ENCODE measurements at places on chromosomes 2 and 18.
A peak's percentile ranks its signal among the peaks of the same experiment; 100 is the strongest.

DNA sequence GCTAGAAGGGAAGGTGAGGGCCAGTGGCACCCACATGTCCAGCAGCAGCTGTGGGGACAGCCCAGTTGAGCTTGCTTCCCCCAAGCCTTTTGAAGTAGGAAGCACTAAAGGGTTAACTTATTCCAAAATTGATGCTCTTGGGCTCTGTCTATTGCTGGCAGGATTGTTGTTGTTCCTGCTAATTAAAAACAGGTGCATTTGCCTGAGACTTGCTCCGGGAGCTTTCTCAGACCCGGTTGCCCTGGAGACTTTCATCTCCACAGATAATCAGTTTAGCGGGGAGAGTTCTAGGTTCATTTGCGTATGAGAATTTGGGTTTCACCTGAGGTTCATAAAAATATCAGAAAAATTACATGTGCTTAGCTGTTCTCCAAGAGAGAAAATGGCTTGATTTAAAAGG is 277.3 kb downstream of the LRATD1 start:
- DNase-seq: no peak

DNA sequence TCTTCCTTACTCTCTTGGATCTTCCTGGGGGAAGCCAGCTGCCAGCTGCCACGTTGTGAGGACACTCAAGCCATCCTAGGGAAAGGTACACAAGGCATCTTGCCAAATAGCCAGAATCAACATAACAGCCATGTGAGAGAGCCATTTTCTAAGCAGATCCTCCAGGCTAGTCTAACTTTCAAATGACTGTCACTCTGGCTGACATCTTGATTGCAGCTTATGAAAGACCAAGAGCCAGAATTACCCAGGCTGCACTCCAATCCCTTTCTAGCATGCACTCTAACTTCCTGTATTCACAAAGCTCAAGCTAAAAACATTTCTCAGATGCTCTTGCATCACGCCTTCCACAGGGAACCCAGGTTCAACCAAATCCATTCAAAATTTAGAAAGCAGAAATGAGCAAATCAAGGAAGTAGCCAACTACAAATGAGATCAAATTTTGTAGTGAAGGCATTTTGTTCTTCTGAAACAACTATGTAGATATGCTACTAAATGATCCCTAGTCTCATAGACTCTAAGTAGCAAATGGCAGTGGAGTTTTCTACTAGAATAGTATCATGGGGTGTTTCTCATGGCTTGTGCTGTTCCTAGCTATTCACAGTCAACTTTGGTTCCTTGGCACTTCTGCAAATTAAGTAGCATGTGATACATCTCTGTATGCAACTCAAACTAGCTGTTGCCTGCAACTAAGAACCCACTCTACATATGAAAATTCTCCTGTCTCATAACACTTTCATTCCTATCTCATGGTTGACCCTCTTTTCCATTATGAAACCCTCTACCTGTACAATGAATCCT is 281.9 kb downstream of the ZEB2 start:
- DNase-seq: peak; percentile 48

- DNase-seq: no peak
These were observed 6.9 kb downstream of the PRKD3 start for GRCh38 chr2:37317746-37318145.

- no peak for DNase-seq
These were observed 84.8 kb downstream of the ACTR3 start for GRCh38 chr2:113974727-113975126.

- DNase-seq: peak; percentile 91
These were observed 57.0 kb upstream of the NOL4 start for GRCh38 chr18:34281722-34282121.

DNA sequence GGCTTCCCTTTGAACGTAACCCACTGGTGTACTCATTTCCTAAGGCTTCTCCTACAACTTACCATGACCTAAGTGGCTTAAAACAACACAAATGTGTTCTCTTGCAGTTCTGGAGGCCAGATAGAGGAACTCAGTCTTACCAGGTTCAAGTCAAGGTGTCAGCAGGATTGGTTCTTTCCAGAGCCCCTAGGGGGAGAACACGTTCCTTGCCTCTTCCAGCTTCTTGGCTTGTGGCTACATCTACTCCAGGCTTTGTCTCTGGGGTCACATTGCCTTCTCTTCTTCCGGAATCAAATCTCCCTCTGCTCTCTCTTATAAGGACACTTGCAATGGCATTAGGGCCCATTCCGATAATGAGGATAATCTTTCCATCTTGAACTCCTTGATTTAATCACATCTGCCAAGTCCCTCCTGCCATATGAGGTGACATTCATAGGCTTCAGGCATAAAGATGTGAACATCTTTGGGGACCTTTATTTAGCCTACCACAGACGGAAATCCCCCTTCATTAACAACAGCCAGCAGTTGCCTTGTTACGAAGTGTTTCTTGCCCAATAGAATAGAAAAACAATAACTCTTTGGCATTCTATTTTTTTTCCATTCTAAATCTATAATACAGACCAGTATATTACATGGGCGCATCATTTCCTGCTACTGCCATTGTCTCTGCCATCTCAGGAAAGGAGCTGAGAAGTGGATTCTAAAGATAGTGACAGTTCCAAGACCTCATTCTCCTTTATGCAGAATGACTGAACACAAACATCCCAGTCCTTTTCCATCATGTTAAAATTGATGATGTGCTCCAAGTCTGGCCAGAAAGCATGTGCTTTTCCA is 362.0 kb downstream of the ZNF521 start:
- DNase-seq: no peak

DNA sequence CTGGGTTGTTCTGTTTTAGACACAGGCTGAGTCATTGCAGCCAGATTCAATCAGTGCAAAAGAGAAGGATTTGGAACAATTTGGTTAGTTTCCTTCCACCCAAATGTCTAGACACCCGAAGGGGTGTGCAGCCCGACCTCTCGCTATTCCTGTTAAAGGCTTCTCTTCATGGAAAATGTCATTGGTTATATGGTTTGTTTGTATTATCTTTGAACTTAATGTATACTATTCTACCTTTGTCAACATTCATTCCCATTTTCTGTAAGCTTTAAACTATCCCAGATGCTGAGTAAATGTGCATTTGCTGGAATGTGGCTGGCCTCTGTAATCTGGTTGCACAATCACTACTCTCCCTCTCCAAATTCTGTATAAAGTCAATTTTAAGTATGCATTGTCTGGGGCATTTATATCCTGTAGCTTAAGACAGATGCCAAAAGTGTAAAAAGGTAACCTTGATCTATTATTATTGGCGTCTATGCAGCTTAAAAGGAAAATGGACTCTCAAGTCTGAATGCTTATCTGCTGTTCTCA is 80.4 kb upstream of the RND3 start:
- DNase-seq: no peak

GRCh38 chr2:9762164-9762563 is 81.1 kb upstream of the TAF1B start:
- no peak for DNase-seq

GRCh38 chr2:61926531-61927477 is 21.3 kb downstream of the COMMD1 start:
- no peak for DNase-seq

DNA sequence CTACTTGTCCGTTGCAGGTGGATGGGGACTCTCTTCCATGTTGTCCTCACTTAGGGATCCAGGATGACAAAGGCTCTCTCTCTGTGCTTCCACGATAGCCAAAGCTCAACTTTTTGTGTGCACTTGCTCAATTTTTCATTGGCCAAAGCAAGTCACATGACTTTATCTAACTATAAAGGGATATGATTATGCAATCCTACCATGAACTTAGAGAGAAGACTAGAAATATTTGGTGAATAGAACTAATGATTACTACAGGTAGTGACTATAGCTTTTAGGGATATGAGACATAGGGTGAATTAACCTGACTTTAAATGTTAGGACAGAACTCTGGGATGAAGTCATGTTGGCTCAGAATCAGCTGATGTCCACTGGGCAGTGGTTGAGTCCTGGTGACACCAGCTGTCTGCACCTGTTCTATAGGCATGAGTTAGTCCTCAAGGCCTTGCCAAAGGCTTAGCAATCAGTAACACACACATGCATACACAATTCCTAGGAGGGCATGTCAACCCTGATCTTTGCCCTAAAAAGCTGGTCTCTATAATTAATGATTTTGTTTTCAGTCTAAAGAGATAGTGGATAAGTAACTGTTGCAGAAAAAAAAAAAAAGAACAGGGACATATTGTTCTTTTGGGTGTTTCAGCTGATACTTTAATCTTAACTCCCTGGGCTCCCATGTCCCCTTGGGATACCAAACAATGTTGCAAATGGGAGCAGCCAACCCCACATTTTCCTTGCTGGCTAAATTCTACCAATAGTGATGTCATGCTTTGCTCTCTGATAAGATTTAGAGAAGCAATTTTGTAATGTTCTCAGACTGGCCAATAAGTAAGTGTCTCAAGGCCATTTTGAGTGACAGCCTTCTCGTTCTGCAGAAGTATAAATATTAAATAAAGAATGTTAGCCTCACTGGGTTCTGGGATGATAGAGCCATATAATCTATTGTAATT is 12.5 kb upstream of the HK2 start:
- DNase-seq: no peak

- DNase-seq: no peak
These were observed 86.8 kb upstream of the SP3 start for GRCh38 chr2:174051741-174052583.

- no peak for DNase-seq
These were observed 47.1 kb downstream of the ZNF532 start for GRCh38 chr18:58911766-58912165.

DNA sequence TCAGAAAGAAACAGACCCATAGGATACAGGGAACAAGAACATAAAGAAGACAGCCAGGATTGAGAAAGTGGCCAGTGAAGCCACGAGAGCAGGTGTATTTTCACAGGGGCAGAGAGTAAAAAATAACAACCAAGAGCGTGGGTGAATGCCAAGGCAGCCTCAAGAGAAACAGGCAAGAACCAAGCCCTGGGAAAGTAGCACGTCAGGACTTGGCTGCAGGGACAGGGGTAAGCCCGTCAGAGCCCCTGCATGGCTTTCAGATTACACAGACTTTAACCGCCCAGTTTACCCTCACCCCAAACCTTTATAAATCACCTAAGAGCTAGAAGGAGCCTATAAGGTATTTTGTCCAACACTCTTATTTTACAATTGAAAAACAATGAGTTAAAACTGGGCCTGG is 43.7 kb downstream of the ARL4C start:
- DNase-seq: no peak

DNA sequence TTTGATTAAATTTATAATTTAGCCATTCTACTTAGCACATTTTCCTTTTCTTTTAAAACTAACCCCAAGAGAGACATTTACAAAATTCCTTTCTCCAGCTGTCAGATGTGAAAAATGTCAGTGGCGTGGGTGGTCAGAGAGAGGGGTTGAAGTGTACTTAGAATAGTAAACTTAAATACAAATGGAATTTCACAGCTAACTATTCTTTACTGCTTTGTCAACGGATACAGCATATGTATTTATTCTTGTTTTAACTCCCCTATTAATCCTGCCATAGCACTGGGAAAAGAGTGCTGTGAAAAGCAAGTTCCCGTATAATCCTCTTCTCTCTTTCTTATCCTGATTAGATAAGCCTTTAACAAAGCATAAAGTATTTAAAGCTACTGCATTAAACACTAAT is 191.4 kb upstream of the CHAC2 start:
- no peak for DNase-seq

GRCh38 chr2:101251844-101252407 is 760 bp upstream of the CNOT11 start:
- peak; percentile 31 for DNase-seq

DNA sequence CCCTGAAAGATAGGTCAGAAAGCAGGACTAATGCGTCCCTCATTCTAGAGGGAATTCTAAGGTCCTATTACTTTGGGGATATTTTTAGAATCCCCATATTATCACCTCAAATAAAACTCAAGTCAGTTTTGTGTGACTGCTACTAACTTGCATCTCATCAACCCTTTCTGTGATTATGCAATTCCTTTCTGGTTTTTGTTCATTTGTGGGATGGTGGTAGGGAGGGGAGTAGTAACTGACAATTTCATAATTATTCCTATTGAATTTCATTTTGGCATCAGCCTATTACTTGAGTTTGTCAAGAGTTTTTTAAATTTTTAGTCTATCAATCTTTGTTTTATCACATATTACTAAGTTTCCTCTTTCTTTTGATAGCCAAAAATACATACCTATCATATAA is 28.4 kb upstream of the TANK start:
- DNase-seq: no peak

DNA sequence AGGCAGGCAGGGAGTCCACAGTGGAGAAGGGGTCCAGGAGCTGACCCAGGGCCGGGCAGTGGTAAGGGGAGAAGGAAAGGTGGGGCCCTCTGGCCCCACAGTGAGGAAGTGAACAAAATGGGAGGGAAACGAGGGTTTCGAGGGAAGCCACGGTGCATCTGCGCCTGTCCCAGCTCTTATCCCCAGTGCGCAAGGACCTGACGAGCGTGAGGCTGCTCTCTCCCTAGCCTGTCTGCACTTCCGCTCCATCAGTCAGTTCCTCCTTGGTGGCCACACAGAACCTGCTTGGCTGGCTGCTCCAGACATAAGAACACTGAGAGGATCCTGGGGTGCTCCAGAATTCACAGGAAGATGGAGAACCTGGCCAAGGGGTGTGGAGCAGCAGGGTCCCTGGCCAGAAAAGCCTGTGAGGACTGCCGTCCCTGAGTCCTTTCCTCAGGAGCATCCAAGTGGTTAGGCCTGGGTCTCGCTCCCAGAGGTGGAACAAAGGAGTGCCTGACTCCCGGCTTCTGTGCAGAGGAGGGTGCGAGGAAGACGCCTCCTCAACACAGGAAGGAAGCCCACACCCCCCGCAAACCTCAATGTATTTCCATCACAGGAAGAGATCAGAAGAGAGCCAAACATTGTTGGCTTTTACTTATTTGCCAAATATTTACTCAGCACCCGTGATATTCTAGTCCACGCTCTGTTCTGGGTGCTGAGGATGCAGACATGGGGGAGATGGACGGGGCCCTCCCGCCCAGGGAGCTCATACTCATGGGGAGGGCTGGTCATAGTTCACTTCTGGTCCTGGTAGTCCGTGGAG is 43.7 kb upstream of the SEMA4C start:
- DNase-seq: no peak

GRCh38 chr2:7018767-7019166 is 101.6 kb downstream of the RNF144A start:
- DNase-seq: no peak

DNA sequence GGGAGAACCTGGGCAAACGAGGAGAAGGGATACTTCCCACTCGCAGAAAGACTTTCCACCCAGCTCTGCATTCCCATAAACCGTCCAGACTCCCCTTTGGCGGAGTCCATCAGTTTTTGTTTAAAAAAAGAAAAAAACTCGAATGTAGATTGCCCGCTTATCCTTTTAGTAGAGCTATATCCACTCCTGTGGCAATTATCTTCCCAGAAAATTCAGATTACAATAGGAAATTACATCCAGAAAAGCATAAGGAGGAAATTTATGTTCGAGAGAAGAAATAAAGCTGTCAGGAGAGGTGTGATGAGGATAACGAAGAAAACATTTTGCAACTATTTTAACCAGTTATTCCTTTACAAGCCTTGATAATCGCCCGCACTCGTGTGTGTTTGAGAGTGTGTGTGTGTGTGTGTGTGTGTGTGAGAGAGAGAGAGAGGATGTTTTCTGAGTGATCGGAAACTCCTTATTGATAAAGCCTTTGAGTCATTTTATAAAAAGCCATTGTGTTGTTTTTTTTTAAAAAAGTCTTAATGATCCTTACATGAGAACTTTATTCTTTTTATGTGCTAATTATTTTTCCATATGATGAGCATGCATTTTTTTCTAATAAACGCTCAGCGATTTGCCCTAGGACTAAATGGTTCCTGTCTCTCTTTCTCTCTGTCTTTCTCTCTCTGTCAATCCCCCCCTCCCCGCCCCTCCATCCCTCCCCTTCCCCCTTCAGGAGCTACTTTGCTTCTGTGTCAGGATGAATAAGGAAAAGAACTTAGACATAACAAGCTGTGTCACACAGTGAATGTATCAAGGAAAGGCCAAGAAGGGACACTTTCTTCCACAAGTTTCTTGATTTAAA is 1.1 kb upstream of the PPP3R1 start:
- DNase-seq: peak; percentile 21
